ENCODE measurements at places on chromosomes 2 and 18.

DNA sequence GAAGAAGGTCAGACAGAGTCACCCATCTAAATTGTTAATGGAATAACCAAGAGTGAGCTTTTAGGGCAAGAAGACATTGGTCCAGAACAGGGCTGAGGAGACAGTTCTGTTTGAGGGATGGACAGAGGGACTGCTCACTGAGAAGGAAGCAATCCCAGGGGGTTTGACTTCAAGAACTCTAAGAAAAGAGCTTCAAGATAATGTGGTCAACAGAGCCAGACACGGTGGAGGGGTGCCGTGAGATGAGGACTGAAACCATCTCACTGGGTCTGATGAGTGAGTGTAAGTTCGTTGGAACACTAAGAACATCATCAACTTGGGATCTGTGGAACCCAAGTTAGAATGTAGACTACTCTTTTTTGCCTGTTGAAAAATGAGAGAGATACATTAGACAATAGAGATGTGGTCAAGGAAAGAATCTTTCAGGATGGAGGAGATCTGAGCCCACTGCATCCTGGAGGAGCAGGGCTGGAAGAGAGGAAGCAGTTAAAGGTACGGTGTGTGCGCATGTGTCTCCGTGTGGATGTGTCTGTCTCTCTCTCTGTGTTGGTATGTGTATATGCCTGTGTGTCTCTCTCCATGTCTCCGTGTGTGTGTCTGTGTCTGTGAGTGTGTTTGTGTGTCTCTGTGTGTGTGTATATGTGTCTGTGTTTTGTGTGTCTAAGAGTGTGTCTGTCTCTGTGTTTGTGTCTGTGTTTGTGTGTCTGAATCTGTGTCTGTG is 172.1 kb downstream of the MYCN start:
- no peak for DNase-seq

DNA sequence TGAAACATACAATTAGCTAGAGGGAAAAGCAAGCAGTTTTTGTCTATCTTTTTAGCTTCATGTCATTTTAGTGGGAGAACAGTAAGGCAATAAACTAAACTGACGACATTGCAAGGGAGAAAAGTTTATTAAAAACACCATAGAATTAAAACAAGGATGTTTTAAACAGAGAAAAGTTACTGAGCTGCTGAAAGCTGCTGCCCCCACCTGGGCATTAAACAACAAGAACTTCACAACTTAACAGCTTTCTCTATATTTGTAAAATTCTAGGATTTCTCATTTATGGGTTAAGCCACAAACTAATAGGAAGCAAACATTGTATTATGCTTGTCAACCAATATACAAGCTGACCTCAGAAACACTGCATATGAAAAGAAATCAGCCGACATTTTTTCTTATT is 289.2 kb downstream of the ERBB4 start:
- no peak for DNase-seq

DNA sequence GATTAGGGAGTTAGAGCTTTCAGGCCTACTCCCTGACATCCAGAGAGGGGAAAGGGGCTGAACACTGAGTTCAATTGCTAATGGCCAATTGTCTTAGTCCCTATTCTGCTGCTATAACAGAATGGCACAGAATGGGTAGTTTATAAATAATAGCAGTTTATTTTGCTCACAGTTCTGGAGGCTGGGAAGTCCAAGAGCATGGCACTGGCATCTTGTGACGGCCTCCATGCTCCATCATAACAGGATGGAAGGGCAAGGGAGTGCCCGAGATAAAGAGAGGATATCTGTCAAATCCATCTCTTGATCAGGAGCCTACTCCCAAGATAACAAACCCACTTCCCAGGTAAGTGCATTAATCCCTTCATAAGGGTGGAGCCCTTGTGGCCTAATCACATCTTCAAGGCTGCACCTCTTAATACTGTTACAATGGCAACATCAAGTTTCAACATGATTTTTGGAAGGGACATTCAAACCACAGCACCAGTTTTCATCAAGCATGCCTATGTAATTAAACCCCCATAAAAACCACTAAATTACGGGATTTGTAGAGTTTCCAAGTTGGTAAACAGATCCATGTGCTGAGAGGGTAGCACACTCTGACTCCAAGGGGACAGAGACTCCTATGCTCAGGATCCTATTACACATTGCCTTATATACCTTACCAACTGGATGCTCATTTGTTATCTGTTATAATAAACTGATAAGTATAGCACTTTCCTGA is 44.6 kb downstream of the BAZ2B start:
- peak; percentile 68 for DNase-seq

- peak; percentile 3 for DNase-seq
These were observed 185.6 kb downstream of the RIT2 start for GRCh38 chr18:42929857-42930256.

- DNase-seq = no peak
These were observed 831.4 kb downstream of the DSC3 start for GRCh38 chr18:30211112-30211511.

GRCh38 chr18:1408376-1408775 is 503.7 kb downstream of the ADCYAP1 start:
- no peak for DNase-seq

GRCh38 chr2:7281231-7282201 is 364.3 kb downstream of the RNF144A start:
- DNase-seq = no peak

DNA sequence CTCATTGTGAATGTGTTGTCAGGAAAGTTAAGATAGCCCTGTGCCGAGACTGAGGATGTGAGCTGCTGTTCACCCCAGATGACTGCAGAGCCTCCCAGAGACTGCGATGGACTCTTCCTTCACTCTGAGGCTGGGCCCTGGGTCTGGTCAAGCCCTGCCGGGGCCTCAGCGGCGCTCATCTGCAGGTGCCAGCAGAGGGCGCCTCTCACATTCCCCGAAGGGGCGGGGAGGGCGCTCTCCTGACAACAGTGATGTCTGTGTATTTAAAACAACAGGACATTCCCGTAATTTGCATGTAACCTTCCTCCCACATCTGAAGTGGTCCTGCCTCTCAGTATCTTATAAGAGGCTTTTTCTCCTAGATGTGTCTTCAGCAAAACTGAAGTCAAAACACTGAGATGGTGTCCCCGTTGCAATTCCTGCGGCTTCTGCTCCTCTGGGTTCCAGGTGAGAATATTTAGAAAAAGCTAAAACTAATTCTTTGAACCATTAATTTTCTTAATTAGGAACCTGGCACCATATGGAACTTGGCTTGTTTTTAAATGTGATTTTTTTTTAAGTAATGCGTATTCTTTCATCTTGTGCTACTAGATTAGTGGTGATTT is 1377.9 kb downstream of the RPIA start:
- no peak for DNase-seq

DNA sequence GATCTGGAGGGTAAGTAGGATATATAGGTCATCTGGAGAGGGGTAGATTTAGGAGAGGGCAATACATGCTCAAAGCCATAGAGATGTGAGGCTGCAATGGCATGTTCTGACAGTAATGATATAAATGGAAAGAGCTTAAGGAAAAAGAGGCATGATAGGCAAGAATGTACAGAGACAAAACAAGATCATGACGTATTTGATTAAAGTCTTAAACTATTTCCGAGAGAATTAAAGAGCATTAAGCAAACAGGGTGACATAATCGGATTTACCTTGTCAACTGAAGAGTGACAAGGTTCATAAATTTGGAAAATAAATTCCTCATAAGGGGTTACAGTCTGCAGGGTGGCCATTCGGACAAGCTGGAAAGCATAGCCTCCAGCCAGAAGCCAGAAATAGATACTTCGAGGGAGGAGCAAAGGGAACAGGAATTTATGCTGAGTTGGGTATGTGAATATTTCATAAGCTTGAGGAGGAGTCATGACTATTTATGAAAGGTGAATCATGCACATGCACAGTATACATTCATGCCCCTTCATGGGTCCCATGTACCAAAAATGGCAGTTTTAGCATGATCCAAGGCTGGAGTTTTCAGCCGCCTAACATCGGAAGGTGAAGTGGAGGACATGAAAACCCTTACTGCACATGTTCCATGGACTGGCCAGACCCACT is 396.2 kb upstream of the VWC2L start:
- DNase-seq = no peak

- DNase-seq = peak; percentile 66
These were observed 419.9 kb downstream of the TGIF1 start for GRCh38 chr18:3869848-3870247.

- DNase-seq = no peak
These were observed 82.2 kb downstream of the ICOS start for GRCh38 chr2:204018717-204019116.

GRCh38 chr2:182705761-182706160 is 10.3 kb upstream of the DNAJC10 start:
- DNase-seq = no peak

GRCh38 chr18:7614042-7614441 is 46.9 kb downstream of the PTPRM start:
- DNase-seq = no peak

GRCh38 chr2:200338692-200339091 is 32.2 kb downstream of the SPATS2L start:
- DNase-seq = no peak

DNA sequence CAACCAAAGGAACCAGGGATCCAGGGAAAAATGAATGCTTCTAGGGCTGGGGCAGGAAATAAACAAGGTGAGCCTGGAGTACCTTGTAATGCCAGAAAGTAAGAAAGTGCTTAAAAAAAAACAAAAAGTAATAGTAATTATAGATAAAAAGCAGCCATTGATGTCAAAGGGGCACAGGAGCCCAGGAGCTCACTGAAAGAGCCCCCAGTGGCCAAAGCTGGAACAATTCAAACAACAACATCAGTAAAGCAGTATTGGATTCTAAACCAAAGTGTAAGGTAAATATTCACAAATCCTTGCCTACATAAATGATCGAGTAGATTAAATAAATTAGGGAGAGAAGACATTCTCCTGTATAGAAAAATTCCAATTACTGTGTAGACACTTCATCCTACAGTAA is 114.3 kb upstream of the ARL4C start:
- DNase-seq = no peak

DNA sequence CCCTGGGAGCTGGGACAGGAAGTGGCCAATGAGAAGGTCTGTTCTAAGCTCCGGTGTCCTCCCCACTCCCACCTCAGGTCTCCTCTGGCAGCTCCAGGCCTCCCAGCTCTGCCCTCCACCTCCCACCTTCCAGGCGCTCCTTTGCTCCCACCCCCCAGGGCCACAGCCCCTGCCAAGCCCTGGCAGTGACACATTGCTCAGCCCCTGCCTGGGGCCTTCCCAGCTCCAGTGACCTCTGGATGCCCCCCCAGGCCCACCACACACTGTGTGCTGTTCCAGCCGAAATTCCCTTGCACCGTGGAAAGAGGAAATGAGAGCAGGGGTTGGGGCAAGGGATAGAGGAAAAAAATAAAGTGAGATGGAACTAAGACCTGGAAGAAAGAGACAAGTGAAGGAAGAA is 289.6 kb downstream of the CYP26B1 start:
- no peak for DNase-seq

- no peak for DNase-seq
These were observed 178.1 kb downstream of the SLC8A1 start for GRCh38 chr2:40273734-40274182.

DNA sequence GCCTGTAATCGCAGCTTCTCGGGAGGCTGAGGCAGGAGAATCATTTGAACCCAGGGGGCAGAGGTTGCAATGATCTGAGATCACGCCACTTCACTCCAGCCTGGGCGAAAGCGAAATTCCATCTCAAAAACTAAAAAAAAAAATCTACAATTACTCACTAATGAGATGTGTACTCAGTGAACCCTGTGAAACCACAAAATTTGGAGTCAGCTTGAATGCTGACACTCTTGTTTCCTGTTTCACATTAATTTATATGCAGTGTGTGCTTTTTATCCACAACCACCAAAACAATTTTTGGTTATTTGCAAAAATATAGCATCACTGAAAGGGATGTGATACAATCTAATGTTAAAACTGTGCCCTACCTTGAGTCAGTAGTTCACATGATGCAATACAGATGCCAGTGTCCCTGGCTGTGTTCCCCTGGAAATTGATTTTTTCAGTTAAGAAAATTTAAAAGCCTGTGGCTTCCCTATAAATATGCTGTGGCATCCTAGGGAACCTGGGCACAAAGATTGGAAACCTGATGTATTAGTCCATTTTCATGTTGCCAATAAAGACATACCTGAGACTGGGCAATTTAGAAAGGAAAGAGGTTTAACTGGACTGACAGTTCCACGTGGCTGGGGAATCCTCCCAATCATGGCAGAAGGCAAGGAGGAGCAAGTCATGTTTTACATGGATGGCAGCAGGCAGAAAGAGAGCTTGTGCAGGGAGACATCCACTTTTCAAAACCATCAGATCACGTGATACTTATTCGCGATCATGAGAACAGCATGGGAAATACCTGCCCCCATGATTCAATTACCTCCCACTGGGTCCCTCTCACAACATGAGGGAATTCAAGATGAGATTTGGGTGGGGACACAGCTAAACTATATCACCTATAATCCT is 337.5 kb upstream of the NT5C1B start:
- peak; percentile 59 for DNase-seq

GRCh38 chr2:101461381-101461780 is 13.5 kb downstream of the RFX8 start:
- DNase-seq = no peak

DNA sequence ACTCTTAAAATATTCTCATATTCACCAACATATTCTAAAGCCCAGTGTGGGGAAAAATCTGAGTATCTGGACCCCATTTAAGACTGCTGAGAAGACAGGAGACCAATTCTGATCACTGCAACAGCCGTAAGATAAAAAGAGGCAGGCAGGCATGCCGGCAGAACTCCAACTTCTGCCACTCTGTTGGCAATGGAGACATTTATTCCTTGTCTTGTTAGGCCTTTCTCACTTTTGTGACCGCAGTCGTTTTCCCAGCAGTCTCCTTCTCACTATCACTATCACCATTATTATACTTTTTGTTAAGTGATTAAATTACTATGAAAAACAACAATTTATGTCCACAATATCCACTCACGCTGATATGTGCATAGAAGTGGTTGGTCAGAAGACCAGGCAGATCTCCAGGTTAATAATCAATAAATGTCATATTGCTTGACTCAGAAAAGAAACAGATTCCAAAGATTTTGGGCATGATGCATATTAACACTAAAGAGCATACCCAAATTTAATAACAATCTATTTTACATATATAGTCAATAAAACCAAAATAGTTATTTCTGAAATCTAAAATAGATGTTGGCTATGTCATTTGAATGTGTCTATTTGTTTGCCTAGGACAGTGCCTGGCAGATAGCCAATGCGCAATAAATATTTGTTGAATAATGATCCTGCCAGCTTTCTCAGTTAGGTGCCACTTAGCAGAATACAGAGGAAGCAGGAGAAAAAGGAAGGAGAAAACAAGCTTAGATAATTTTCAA is 38.2 kb downstream of the SESTD1 start:
- DNase-seq = no peak

DNA sequence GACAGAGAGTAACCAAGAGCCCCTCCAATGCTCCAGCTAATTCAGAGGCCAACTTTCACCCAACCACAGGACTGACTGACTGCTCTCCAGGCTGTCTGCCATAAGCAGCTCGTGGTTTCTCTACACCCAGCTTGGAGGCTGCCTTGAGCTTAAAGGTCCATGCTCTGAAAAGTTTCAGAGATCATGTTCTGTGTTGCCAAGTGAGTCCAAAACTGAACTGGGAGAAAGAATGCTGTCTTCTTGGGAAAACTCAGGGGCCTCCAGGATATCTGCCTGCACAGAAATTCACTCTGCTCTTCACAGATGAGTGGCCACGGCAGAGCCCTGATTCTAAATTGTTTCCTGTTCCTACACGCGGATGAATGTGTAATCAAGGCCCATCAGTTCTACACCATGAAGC is 51.1 kb downstream of the LPIN2 start:
- peak; percentile 46 for DNase-seq
